ENCODE measurements at places on chromosomes 1 and 21. TPM values are rescaled to one million over a fixed set of nuclear protein-coding genes. Genes with fewer than 3 reads are reported as not detected.

DNA sequence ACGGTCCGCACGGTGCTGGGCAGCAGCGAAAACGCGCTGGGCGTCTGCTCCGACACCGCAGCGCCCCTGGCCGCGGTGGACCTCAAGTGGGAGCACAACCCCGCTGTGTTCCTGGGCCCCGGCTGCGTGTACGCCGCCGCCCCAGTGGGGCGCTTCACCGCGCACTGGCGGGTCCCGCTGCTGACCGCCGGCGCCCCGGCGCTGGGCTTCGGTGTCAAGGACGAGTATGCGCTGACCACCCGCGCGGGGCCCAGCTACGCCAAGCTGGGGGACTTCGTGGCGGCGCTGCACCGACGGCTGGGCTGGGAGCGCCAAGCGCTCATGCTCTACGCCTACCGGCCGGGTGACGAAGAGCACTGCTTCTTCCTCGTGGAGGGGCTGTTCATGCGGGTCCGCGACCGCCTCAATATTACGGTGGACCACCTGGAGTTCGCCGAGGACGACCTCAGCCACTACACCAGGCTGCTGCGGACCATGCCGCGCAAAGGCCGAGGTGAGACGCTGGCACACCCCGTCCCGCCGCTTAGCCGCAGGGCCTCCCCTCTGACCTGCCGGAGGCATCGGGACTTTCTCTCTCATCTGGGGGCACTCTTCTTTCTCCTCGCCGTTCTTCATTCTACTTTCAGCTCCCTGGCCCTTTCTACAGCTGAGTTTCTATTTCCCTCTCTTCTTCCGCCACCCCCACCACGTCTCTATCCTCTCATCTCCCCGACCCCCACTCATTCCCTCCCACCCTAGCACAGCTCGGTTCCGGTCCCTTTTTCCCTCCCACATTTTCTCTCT lies 1.0 kb downstream of the NPR1 start:
- DNase-seq, result no peak

ZNF697 gene
- 16.2 TPM for total RNA-seq

LEFTY1 gene
- total RNA-seq, result not detected

KCNH1 gene
- total RNA-seq, result 3.1 TPM
